ENCODE measurements at places on chromosomes 3 and 15.

DNA sequence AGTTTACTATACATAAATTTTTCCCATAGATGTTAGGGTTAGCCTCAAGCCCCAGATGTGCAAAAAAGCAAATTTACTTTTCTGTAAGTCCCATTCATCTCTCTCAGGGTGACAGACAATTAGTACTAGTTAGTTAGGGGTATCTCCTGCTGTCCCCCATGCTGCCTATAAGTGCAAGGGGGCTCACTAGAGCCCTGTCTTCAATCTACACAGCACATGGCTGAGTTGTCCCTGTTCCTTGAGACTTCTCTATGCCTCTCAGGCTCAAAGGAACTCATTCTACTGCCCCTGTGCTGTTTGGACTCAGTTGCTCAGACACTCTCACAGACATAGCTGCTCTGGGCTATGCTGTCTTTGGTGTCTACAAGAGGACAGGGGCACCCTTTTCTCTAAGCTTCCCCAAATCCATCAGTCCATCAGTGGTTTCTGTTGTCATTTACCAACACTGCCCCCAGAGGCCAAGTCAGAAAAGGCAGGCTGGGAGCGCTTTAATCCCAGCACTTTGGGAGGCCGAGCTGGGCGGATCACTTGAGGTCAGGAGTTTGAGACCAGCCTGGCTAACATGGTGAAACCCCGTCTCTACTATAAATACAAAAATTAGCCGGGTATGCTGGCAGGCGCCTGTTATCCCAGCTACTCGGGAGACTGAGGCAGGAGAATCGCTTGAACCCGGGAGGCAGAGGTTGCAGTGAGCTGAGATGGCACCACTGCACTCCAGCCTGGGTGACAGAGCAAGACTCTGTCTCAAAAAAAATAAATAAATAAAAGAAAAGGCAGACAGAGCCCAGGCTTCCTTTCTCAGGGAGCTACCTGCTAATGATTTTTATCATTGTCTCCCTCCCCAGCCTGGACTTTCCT, 31.4 kb upstream of the PRTG start:
- no peak for DNase-seq

GRCh38 chr15:54792526-54792925, 404.2 kb downstream of the RSL24D1 start:
- DNase-seq: no peak

DNA sequence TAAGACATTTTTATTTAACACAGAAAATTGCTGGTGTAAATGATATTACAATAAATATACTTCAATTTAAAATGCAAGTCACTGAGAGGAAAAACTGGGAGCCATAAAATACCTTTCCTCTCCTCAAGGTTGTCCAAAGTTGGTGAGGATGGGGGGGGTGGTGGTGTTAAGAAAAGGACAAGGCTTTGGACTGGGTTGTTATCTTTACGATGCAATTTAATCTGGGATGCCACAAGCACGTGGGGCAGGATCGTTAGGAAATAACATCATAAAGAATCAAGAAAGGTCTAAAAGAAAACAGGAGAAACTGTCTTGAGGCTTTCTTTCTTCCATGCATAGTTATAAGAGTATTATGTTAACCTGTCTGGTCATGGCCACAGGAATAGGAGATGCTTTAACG, 66.9 kb downstream of the NMNAT3 start:
- DNase-seq: no peak

DNA sequence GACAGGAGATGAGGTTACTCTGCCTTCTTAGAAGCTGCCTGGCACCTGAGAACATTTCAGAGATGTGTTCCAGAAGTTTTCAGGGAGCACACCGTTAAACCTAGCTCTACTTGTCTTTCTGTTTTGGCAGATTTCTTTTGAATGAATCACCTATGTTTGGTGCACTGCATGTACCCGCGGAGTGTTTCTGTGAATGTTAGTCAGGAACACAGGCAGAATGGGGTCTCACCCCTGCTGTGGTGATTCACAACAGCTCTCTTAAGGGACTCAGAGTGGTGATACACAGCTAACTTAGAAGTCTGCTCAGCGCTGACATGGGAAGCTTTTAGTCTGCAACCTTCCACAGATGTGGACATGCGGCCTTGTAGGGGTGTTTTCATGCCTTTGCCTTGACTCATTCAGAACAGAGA, 24.0 kb downstream of the TSEN2 start:
- no peak for DNase-seq

DNA sequence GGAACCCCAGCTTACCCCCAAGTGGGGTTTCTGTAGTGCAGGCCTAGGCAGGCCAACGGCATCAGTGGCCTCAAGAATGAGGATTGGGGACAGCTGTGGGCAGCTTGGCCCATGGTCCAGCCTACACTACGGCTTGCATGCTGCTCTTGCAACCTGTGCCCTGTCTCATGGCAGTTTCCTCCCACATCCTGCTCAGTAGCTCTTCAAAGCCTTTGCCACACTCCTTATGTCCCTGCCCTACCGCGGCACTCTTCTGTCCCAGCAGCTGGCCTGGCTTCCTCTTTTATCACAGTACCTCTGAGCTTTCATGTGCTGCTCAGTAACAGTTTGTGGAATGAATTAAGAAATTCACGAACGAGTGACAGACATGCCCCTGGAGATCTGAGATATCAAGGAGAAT, 431.0 kb downstream of the EPHB1 start:
- DNase-seq: no peak

GRCh38 chr3:112640930-112641801, at the start of gene CCDC80:
Gene CCDC80 (minus strand): TSS chr3:112641143. CDS start chr3:112639905, 1,238 bp downstream.
- no peak for DNase-seq

DNA sequence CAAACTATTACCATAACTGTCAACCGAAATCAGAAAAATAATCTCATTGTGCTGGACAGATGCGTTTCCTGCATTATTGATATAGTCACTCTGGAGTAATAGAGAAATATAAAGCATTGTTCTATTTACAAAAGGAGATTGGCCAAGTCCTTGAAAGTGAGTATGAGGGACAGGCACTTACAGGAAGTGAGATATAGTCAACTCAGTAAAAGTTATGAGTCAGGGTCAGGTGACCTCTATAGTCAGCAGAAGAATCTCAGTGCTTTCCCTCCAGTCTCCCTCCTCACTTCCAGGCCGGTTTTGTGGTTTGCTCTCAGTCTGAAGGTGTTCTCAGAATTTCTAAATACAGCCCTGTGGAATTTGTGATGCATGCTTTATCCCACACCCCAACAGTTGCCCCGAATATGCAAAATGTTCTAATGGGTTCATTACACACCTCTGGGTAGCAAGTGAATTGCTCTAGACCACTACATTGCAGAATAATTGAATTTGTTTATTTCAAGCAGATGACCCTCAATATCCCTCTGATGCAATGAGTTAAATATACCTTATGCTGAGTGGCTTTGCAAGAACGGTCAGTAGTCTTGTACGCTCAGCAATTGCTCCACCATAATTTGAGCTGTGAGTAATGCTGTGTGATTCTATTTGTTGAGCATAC, 787.7 kb downstream of the MCTP2 start:
- DNase-seq: no peak
